CD14-positive monocyte (primary cell): ENCODE measurements at places on chromosomes 13 and 19.

- no peak for DNase-seq
Observed at GRCh38 chr13:54347531-54347930, 1318.9 kb downstream of the OLFM4 start.

DNA sequence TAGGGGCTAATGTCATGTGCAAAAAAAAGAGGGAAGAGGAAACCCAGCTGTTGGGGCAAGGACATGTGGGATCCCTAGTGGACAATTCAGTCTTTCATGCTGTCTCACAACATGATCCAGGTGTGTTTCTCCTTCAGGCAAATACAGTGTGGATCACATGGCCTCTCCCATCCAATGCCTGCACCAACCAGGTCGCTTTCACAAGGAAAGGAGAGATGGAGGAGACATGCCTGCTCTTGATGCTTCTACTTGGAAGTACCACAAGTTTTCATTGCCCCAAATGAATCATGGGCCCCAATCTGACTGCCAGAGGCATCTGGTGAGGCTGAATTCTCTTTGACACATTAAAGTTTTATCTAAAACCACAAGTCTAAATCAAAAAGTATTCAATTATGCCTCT lies 82.1 kb downstream of the DLEU7 start:
- no peak for DNase-seq

- DNase-seq = no peak
Observed at GRCh38 chr19:19050104-19050503, 13.7 kb upstream of the SLC25A42 start.

DNA sequence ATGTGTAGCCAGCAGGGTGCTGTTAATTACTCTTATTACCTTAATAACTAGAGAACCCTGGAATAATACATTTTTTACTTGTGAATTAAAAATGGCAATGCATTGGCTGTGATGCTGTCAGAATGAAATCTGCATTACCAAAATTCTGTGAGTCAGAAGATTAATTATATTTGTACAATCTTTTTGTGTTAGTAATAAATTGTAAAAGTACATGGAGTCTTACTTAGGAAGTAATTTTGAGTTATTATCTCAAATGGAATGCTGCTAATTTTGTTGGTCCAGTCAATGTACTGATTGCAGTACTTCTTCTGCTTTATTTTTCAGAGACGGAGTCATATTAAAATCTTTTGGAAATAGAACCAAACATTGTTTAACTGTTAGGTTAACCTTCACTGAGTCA lies 152.0 kb upstream of the SLC10A2 start:
- DNase-seq = no peak

DNA sequence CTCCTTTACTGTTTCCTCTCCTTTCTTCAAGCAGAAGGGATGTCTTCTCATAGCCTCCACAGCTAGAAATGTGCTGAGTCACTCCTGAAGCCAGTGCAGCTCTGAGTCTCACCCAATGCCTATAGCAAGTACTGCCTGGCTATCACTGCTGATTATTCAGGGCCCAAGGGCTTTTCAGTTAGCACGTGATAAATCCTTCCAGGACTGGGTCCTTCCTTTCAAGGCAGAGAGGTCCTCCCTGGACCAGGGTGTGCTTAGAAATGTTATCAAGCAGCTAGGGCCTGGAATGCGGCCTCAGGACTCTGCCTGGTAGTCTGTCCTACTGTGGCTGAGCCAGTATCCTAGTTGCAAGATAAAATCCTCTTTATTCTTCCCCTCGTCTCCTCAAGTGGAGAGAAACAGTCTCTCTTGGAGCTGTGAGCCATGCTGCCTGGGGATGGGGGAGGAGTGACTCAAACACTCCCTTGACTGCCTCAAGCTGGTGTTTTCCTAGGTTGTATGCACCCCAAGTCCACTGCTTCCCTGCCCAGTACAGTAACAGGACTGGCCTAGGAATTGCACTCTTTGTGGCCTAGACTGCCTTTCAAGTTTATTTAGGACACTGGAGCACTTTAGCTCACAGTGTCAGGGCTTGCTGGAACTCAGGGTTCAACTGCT lies 198.7 kb upstream of the SERP2 start:
- no peak for DNase-seq
